ENCODE measurements at places on chromosomes 7 and 10.

- no peak for DNase-seq
Measured at GRCh38 chr10:103739039-103739764, 116.2 kb downstream of the SH3PXD2A start.

GRCh38 chr10:108244443-108245228, 1080.1 kb upstream of the SORCS1 start:
- no peak for DNase-seq

DNA sequence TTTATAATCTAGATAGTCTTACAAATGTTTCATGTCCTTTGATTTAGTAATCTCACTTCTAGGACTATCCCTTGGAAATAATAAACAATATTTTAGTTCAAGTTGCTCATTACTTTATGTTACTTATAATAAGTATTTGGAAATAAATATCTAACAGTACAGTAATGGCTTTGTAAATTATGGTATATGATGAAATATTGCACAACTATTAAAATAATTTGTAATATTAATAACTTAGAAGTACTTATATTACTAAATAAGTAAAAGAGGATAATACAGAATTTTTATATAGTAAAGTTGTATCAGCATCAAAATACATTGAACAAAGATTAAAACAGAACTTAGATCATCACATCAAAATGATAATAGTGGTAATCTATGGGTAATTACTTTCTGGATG, 41.1 kb downstream of the SP4 start:
- no peak for DNase-seq

DNA sequence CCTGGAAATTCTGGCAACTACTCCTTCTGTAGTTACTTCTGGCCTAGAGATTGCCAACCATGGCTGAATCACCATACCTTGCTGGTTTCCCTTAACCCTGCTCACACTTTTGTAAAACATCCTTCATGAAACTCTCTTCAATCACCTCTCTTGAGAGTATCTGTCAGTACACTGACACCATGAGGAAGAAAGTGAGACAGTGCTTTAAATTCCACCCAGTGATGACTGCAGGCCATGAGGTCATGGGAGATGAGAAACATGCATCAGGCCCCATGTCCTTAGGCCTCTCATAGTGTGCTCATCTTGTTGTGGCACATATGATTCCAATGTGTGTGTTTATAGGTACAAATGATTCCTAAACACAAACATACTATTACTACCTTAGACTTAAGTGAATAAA, 24.6 kb upstream of the NAMPT start:
- DNase-seq, result no peak

- no peak for DNase-seq
Measured at GRCh38 chr7:145698526-145699262, 417.9 kb upstream of the CNTNAP2 start.

DNA sequence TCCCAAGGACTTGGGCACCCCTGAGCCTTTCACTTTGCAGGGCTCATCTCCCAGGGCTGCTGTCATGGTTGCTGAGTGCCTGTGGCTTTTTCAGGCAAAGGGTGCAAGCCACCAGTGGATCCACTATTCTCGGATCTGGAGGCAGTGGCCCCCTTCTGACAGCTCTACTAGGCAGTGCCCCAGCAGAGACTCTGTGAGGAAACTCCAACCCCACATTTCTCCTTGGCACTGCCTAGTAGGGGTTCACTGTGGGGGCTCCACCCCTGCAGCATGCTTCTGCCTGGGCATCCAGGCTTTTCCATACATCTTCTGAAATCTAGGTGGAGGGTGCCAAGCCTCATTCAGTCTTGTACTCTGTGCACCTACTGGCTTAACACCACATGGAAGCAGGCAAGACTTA, 675.0 kb upstream of the MBL2 start:
- no peak for DNase-seq

DNA sequence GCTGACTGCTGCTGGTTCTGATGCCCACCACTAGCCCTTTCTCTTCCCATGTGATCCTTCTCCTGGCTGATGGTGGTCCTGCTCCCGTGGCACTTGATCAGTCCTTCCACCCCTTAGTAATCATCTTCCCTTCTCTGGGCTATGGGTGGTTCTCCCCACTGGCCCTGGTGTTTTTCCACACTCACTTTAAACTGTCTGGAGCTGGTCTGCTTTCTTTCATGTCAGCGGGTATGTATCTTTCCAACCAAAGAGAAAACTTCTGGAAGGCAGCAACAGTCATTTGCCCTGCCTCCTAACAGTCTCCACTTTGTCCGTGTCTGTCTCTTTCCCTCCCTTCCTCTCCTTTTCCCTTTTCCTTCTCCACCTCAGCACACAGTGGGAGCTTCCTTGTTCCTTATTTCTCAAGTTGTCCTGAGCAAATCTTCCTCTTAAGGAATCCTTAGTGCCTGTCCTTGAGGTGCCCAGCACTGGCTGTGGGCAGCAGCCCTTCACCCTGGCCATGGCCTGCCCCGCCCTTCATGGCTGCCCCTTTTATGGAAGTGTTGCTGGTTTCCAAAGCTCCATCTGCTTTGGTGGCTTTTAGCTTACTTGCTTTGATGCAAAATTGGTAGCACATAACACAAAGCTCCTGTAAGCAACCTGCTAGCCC, 189.0 kb downstream of the TCF7L2 start:
- no peak for DNase-seq

- DNase-seq, result peak; percentile 42
Measured at GRCh38 chr7:39609113-39609934, 14.0 kb upstream of the RALA start.

- DNase-seq, result no peak
Measured at GRCh38 chr10:91511549-91512330, 101.6 kb downstream of the HECTD2 start.

- no peak for DNase-seq
Measured at GRCh38 chr7:93374345-93374940, 142.3 kb downstream of the VPS50 start.

GRCh38 chr7:138195151-138195571, 118.9 kb downstream of the AKR1D1 start:
- DNase-seq, result no peak

- no peak for DNase-seq
Measured at GRCh38 chr10:101903827-101904550, 60.4 kb upstream of the KCNIP2 start.

GRCh38 chr7:3386423-3387190, 85.6 kb downstream of the SDK1 start:
- no peak for DNase-seq

- DNase-seq, result no peak
Measured at GRCh38 chr7:47884675-47885074, 63.6 kb downstream of the PKD1L1 start.

DNA sequence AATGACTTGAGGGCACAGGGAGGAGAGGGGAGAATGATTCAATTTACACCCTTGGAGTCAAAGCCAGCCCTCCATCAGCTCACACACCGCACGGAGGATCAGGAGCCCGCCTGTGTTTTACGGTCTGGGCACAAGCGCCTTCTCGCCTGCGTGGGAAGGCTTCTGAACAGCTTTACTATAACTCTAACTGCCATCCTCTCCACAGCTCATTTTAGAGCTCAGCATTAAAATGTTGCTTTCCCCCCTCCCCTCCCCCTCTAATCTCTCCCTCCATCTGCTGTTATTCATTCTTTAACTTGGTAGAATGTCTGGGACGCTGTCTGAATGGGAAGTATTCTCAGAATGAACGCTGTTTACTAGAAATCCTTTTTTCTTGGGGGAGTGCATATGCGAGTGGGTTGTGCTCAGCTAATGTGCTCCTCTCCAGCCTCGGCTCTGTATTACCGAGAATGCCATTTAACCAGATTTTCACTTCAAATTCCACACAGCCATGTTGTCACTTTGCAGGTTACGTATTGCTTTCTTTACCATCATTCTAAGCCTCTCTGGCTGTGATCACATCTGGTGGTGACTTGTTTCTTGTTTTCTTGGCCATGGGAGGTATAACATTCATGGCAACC, 140.1 kb downstream of the GFRA1 start:
- DNase-seq, result no peak

- no peak for DNase-seq
Measured at GRCh38 chr10:114021154-114021553, 22.5 kb upstream of the ADRB1 start.

- no peak for DNase-seq
Measured at GRCh38 chr7:35657125-35657524, 37.8 kb downstream of the HERPUD2 start.

DNA sequence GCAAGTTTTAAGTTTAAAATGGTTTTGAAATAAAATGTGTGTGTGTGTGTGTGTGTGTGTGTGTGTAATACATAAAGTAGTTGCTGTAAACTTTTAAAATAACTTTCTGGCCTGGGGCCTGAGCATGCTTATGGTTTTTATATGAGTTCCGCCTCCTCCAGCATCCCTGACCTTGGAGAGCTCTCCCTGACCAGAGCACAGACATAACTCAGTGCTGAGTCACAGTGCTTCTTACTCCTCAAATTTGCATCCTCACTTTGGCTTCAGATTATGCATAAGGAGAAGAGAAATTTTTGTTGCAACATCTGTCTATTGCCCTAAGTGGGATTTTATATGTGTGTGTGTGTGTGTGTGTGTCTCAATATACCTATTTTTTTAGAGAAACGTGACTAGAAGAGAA, 200.8 kb downstream of the ELMO1 start:
- no peak for DNase-seq

- DNase-seq, result no peak
Measured at GRCh38 chr10:24951201-24952142, 934 bp downstream of the PRTFDC1 start.
